ENCODE measurements at places on chromosomes 1 and 21.

- DNase-seq, result peak; percentile 51
Observed at GRCh38 chr1:40312238-40313205, 4.6 kb downstream of the COL9A2 start.

- DNase-seq, result no peak
Observed at GRCh38 chr1:156755527-156755950, 4.1 kb upstream of the HDGF start.

DNA sequence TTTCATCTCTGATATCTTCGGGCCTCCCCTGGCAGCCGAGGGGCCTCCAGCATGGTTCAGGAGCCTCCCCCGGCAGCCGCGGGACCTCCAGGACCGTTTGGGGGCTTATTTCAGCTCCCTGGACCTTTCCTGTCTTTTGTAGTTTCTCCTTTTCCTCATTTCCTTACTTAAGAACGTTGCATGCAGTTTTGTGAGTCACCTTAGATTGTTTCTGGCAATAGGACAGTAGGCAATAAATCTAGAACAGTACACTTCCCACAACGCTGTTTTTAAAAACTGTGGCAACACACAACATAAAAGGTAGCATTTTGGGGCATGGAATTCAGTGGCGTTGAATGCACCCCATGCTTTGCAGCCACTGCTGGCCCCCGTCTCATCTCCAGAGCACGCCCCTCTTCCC, 24.4 kb downstream of the FAAP20 start:
- no peak for DNase-seq

DNA sequence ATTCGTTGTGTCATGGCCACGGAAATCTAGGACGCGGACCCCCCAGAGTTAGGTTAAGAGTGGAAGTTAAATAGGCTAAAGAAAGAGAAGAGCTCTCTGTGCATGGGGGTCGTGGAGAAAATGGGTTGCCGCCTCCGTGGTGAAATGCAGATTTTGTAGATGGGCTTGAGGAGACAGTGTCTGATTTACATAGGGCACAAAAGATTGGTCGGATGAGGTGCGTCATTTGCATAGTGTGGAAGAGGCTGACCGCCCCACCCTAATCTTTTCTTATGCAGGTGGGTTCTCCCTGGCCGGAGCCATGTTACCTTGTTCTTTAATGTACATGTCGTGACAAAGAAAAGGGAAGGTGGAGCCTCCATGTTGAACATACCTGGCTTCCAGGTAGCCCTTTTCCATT, 14.3 kb upstream of the SLC5A9 start:
- no peak for DNase-seq

DNA sequence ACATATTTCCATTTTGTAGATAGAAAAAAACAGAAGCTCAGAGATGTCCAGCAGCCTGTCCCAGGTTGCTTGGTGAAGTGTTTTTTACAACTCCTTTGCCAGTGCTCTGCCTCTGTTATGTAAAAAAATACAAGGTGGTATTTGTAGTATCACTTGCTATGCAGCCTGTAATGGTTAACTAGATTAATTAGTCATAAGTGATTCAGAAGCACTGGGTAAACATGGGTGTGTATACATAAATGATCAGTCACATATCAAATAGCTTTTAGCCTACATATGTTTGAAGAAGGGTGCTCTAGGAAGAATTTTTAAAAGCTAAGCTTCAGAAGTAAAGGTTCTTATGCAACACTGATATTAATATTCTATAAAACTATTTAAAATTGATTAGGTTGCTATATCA, 70.0 kb upstream of the MAGI3 start:
- no peak for DNase-seq

DNA sequence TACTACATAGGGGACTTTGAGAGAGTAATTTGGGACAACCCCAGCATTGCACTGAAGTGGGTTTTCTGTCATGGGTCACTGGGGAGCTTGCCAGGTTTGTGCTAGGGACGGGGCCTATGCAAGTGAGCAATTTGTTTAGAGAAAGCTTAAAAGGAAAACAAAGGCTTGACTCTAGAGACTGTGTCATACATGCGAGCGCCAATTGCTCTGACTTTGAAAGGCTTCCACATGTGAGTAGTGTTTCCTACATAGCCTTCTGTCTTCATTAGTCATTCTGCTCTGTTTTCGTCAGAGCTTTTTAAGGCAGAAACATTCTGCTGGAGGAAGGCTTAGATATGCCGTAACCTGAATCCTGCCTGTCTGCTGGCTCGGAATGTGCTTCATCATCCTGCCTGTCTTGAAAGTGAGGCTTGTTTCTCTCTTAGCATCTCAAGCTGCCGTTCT, 28.4 kb downstream of the TRIM45 start:
- no peak for DNase-seq

DNA sequence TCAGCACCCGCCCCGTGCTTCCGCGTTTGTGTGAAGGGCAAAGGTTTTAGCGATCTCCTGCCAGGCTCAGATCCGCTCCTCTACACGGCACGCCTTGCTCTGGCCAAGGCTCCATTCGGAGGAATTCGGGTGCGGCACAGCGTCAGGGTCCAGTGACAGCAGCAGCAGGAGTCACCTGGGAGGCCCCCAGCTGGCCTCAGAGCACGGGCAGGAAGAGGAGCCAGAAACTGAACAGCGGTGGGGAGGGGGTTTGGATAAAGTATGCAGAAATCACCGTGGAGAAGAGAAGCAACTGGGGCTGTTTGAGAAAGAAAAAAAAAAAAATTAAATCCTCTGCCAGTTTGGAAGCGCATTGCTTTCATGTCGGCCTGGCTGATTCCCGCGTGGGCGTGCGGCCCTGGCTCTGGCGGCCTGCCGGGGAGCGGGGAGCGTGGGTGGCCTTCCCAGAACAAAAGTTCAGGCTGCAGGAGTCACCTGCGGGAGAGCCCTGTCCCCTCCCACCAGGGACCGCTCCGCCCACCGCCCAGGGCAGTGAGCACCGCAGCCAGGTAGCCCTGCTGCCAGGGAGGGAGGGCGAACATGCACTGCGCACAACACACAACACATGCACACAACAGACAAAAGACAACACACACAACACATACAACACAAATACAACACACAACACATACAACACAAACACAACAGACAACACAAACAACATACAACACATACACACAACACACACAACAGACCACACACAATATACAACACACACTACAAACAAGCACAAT, 107.6 kb downstream of the ETS2 start:
- peak; percentile 27 for DNase-seq

DNA sequence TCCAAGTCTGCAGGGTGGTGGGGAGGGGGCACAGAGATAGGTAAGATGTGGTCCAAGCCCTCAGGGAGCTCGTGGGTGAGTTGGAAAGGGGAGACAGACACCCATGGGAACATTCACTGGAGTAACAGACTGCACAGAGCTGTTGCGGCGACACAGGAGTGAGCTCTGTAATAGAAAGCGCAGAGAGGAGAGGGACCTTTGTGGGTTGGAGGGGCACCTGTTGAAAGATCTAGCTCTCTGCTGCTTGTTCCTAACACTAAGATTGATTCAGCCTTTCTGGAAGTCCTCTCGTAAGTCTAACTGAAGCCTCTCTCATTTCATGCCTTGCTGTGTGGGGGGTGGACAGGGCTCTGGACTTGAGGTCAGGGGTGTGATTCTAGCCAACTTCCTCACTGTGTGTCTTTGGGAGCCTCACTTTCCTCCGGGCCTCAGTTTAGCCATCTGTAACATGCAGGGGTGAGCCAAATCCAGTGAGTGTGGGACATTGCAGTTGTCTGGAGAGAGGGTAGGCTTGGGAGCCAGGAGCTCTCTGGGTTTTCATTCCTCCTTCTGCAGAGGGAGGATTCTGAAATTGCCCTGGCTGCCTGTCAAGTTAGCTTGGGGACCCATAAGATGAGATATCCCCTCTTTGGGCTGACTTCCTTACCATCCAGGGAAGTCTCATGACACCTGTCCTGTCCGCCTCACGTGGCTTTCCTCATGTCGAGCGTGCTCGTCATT, 2.0 kb upstream of the ACOT11 start:
- DNase-seq, result no peak

DNA sequence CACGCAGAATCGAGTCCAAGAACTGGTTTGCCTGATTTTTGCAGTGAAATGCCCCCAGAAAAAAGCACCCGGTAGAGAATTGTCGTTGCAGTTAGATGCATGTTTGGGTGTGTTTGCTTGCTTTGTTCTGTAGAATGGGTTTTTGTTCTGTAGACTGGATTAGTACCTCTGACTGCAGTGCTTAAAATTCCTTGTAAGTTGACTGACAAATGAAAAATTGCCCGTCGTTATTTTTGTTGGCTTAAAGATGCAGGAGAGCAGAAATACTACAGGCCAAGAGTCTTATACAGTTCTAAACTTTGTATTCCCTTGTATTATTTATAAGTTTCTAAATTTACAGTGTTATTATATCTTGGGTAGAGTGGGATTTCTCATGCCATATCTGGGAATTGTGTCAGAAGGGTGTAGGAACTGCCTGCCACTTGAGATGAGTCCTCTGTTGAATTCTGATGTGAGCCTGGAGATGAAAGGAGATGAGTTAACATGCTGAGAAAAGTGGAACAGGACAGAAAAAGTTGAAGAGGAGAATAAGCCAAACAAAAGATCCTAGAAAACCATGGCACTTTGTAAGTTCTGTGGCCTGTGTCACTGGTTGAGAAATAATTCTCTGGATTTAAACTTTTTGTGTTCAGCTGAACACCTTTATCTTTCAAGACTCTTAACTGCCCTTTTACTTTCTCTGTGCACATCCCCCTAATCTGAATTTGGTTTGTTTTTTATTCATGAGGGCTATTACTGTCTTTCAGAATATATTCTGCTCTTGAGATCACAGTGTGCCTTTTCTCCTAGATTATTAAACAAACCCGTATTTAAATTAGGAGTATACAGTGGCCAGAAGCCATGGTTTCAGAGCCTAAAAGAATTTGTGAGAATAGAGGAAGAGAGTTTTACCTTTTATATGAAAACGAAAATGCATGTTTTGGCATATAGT, 1.4 kb downstream of the DESI2 start:
- DNase-seq, result no peak

- peak; percentile 86 for DNase-seq
Observed at GRCh38 chr1:23422241-23422877, 2.2 kb downstream of the TCEA3 start.

GRCh38 chr1:115237507-115237906, 100.5 kb downstream of the NGF start:
- no peak for DNase-seq

DNA sequence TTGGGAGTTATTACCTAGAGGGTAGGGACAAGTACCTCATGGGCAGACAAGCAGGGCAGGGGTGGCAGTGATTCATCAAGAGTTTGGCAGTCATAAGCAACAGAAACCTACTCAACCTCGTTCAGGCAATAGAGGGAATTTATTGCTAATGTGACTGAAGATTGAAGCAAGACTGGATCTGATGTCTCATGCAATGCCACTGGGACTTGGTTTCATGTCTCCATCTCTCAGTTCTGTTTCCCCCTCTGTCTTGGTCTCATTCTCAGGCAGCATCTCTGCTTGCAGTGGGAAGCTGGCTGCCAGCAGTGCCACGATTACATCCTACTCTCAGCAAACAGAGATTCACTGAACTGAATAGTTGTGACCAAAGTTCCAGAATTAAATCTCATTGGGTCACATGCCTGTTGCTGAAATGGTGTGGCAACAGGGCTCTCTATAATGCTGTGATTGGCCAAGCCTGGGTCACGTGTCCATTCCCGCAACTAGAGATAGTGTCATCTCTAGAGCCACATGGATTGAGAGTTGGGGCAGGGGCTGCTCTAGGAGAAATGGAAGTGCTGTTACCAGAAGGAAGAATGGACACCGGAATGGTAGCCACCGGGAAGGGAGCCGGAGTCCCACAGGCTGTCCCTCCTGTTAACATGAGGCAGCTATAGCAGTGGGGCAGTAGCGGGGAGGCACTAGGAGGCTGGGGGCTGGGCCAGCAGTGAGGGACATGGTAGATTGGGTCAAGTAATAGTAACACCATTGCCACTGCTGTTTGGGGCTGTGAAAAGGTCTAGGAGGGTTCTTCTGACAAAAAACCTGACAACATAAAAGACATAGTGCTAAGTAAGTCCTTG, 3.9 kb upstream of the CDC42 start:
- no peak for DNase-seq

- DNase-seq, result no peak
Observed at GRCh38 chr1:160167056-160167455, 15.7 kb downstream of the ATP1A4 start.

DNA sequence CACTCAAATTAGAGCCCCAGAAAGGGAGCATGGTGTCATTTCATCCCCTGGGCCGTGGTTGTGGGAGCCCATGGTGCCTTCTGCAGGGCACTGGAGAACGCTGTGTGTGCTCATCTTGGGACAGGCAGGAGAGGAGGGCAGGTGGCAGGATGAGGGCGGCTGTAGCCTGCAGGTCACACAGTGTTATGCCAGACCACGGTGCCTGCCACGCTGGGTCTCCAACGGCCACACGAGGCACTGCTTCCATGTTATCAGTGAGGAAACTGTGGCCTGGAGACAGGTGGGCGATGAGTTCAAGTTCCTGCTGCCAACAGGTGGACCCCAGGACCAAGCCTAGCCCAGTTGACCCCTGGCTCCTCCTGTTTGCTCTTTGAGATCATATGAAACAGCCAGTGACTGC, 21.0 kb downstream of the ABCG1 start:
- DNase-seq, result no peak

DNA sequence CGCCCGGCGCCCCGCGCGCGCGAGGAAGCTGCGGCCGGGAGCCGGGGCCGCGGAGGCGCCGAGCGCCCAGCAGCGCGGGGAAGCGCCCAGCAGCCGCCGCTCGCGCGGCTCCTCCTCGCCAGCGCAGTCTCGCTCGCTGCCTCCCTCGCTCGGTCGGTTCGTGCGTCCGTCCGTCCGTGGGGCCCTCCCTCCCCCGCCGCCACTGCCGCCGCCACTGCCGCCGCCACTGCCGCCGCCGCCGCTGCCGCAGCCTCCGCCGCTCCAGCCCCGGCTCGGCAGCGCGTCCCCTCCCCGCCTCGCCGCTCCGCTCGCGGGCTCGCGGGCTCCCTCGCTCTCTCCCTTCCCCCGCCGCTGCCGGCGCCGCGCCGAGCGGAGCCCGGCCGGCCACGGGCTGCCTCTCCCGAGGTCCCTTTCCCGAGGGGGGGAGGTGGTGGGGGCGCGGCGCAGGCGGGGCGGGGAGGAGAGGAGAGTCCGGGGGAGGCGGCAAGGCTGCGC, at the start of gene KCND3:
TSS of gene KCND3 (minus strand) at position 138 of the 495 bp plus-strand sequence.
- no peak for DNase-seq

- DNase-seq, result no peak
Observed at GRCh38 chr1:71074681-71075080, 6.2 kb downstream of the ZRANB2 start.

DNA sequence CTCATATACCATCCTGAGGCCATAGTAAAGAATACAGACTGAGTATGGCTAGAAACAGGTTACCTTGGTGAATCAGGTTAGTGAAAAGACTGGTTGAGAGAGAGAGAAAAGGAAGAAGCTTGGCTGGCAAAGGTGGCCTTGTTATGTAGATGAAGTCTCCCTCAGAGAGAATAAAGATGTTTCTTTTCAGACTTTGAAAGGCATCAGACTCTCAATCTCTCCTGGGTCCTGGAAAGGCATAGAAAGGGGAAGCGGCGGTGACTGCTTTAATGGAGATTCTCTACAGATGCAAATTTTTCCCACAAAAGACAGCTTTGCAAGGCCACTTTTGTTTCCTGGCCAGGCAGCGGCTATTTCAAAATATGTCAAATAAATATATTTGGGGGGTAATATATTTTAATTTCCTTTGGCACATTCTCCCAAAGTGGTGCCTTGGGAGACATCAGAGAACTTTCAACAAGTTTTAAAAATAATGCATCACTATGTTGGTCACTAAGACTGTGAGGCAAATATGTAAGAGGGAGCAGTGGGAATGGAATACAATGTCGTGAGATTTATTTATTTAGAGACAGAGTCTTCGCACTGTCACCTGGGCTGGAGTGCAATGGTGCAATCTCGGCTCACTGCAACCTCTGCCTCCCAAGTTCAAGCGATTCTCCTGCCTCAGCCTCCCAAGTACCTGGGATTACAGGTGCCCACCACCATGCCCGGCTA, 46.1 kb downstream of the NPHS2 start:
- no peak for DNase-seq

- DNase-seq, result no peak
Observed at GRCh38 chr1:12415038-12415466, 185.2 kb downstream of the VPS13D start.
